ENCODE measurements at places on chromosomes 5 and 9.
A peak's percentile ranks its signal among the peaks of the same experiment; 100 is the strongest.

DNA sequence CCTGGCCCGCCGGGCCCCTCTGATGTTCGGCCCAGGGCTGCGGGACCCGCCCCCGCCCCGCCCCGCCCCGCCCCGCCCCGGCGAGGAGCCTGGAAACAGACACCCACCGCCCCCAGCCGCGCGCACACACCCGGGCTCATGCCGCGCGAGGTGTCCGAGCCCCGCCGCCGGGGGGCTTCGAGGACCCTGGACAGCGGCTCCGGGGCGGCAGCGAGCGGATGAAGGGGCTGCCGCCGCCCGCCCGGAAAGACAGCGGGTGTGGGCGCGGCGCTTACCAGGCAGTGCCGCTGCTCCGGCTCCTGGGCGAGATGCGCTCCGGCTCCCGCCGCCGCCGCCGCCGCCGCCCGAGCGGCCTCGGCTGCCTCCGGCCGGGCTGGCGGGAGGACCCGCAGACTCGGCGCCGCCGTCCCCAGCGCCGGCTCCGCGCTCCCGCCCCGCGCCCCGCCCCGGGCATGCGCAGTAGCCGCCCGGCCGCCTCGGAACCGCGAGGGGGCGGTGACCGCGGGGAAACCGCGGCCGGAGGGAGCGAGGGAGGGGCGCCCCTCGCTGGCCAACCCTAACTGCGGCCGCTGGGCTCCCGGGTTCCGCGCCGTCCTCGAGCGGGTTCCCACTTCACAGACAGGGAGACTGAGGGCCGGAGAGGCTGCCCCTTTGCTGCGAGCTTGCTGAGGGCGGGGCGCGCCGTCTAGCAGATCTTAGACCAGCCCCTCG is at the start of gene GPRIN1:
Gene GPRIN1 (minus strand): TSS at position 433 of the 711 bp plus-strand sequence. CDS start 10,322 bp downstream, outside the sequence.
- peak; percentile 35 for DNase-seq

- no peak for DNase-seq
Observed at GRCh38 chr5:113900141-113900540, 386.6 kb downstream of the YTHDC2 start.

GRCh38 chr5:133892306-133892705 is 76.1 kb downstream of the C5orf15 start:
- no peak for DNase-seq

GRCh38 chr9:117656002-117656401 is 48.2 kb upstream of the TLR4 start:
- no peak for DNase-seq

DNA sequence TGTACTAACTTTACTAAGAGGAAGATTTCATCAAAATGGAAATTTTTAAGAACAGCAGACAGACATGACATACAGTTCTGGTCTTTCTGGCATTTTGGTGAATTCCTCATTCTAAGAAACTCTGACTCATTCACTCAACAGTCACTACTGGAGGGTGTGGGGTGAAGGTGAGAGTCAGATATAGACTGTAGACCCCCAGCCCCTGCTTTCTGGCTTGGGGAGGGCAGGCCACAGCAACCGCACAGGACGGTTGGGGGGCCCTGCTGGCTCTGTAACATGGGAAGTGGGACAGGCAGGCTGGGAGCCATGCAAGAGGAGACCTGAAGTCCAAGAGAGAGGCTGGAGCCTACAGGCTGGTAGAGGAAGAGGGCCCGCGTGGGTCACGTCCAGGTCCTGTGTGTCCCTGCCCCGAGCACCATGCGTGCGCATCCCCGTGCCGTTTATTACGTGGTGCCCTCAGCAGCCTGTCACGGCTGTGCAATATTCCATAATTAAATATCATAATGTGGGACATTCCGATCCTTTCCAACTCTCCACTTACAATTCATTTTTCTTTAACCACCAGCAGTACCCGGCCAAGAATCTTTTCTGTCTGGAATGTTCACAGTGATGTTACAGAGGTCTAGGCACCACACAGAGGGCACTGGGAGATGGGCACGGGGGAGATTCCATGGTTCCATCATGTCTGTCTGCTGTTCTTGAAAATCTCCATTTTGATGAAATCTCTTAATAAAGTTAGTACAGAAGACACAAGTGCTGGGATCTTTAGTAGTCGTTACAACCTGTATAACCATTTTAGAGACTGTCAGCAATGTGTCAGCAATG is 75.5 kb downstream of the SEMA4D start:
- DNase-seq = no peak

GRCh38 chr5:134092875-134093274 is 21.6 kb upstream of the TCF7 start:
- DNase-seq = no peak

GRCh38 chr9:4622016-4622415 is 40.1 kb upstream of the PLPP6 start:
- DNase-seq = no peak

DNA sequence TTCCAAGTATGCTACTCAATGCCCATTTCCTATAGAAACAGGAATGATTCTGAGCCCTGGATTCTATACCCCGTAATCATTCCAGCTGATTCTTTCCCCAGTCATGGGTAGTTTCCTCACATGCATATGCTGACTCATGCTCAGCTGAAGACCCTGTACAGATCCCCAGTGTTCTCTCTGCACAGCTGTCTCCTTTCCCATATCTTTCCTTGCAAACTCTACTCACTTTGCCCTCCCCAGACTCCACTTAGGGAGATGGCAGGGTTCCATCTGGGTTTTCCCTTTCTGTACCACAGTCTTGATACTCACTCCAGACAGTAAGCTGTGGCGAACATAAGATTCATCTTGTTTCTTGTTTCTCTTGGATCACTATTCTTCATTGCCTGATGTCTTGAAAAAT is 357.6 kb downstream of the RAB3C start:
- DNase-seq = no peak

- no peak for DNase-seq
Observed at GRCh38 chr5:31846934-31847333, 208.0 kb downstream of the PDZD2 start.

DNA sequence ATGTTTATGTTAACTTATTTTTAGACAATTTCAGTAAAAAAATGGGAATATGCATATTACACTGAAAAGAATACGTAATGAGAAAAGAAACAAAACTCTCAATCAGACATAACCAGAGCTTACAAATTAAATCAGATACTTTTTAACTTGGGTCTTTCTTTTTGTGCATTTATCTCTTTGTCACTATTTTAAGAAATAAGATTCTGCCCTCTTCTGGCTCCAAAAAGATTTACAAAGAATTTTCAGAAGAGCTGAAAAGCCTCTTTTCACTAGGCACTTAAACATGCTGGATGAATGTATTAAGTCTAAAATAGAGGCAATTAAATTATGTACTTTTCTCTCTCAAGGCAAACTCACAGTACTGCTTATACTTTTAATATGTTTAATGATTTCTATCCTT is 55.5 kb downstream of the CEP120 start:
- DNase-seq = no peak

DNA sequence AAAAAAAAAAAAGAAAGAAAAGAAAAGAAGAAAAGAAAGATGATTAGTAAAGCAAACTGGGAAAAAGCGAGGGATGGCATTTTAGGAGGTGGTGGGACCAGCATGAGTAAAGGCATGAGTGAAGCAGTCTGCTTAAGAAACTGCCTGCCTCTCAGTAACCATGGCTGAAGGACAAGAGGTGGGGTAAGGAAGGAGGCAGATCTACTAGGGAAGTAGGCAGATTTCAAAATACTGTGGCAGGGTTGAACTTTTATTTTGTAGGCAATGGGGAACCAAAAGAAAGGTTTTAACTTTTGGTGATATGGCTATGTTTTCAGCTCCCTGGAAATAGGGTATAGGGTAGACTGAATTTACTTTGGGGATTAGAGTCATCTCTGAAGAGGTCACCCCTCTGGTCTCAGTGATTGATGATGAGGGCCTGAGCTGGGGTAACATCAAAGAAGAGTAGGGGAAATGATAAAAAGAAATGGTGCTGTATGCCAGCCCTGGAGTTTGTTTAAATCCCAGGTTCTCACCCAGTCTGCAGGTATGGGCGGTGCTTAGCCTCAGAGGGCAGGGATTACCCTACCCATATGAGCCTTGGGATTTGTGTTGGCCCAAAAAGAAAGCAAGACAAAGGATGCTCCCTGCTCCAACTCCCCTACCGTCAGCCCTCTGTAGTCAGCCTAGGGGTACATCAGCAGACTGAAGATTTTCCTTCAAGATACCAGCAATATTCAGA is 316.2 kb downstream of the CWC27 start:
- DNase-seq = no peak

DNA sequence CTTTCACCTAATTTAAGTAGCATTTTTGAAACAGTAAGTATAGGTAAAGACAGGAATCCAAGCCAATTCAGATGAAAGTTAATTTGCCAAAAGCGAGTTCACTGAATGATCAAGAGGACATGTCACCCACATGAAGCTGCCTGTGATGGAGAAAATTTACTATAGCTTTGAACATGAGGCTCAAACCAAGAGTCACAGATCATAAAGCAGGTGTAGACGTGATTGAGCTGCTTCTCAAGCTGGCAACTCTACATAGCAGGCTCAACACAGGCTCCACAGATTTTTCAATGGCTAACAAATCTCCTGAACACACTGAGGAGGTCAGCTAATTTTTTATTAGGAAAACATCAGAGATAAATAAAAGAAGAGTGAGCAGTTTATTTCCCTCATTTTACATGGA is 173.7 kb downstream of the FAM114A2 start:
- no peak for DNase-seq

- DNase-seq = no peak
Observed at GRCh38 chr5:87877023-87877422, 391.6 kb downstream of the TMEM161B start.

GRCh38 chr9:84216151-84216550 is 124.4 kb downstream of the SLC28A3 start:
- DNase-seq = no peak

GRCh38 chr9:97854696-97855485 is 1.9 kb downstream of the FOXE1 start:
- no peak for DNase-seq

GRCh38 chr5:165325221-165325620 is 1819.8 kb downstream of the MAT2B start:
- DNase-seq = no peak

- no peak for DNase-seq
Observed at GRCh38 chr9:88809355-88810161, 181.7 kb upstream of the S1PR3 start.

- DNase-seq = no peak
Observed at GRCh38 chr9:24333629-24334028, 212.1 kb downstream of the IZUMO3 start.

DNA sequence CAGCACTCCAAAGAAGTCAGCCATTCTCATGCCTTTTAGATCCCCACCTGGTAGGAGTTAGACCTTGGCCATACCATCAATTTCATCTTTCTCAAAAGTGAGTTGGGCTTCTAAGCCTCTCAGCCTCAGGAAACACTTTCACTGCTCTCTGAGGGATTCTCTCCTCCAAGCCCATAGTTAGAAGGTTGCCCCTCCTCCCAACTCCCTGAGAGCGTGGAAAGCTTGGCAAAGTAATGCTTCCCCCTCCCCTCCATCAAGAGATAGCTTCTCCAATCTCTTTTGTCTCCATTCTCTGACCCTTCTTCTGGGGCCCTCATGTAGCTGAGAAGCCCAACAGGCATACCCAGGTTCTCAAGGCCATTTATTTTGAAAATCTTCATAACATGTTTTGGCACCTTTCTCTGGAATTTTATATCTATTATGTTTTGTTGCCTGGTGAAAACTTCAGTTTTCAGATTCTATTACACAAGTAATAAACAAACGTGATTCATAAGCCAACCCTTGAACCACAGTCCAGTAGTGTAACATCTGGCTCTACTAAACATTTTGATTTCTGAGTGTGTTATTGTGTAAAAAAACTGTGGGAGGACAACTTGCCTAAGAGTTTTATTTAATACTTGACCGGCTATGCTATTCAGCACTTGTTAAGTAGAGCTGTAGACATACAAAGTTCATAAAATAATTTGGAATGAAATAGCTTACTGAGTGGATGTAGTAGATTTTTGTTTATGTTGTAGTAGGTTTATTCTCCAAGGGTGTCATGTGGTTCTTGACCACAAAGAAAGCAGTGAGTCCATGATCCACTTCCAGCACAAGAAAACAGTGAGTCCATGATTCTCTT is 17.1 kb downstream of the LVRN start:
- no peak for DNase-seq

GRCh38 chr5:174675916-174676315 is 48.5 kb upstream of the MSX2 start:
- DNase-seq = no peak

DNA sequence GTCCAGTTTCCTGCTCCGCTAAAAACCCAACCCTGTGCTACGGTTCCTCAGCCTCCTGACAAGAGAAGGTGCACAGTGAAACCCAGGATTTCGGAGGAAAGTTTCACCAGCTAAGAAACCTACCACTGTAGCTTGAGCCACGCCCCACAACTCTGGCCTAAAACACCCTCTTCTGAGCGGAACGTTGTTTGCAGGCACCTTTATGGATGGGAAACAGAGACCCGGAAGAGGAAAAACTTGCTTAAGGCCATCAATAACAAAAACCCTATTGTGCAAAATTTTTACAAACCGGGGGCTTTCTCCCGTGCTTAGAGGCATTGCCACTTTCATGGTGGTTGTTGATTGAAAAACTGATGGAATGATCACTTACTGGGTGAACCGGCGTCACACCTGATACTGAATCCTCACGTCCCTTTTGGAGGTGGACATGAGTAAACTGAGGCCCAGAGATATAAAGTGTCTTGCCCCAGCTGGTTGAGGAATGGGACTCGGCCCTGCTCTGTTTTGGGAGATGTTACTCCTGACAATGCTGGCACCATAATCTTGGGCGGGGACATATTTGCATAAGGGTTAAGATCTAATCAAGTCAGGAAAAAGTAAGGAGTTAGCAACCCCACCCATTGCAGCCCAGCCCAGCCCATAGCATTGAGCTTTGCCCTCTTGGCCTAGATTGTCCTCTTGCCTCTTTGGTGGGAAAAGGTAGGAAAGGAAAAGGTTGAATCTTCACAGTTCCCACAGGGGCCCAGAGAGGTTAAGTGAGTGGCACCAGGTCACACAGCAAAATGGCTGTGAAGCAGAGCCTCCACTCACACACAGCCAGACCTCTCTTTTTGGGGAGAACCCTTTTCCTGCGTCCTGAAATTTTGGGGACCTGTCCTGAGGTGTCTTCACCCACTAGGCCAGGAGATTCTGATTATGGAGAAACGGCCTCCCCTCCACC is 23.2 kb upstream of the PTGS1 start:
- no peak for DNase-seq

- no peak for DNase-seq
Observed at GRCh38 chr9:4463824-4464223, 26.4 kb upstream of the SLC1A1 start.

GRCh38 chr5:2014058-2014610 is 131.4 kb upstream of the IRX4 start:
- no peak for DNase-seq

DNA sequence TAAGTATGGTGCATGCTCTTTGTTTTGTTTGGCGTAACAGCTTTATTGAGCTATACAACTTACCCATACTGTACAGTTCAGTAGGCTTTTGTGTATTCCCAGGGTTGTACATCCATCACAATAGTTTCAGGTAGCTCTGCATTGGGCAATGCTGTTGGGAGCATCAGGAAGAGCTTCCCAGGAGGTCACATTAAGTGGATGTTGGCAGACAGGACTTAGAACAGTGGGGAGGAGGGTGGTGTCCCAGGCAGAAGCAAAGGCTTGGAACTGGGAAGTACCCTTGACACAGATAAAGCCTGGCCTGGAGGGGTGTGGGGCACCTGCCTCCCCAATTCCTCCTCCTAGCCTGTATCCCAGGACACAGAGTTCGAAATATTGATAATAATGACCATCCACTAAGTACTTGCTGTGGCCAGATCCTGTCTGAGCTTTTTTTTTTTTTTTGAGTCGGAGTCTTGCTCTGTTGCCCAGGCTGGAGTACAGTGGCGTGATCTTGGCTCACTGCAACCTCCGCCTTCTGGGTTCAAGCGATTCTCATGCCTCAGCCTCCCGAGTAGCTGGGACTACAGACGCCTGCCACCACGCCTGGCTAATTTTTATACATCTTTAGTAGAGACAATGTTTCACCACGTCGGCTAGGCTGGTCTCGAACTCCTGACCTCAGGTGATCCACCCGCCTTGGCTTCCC is 1.3 kb downstream of the BBLN start:
- DNase-seq = no peak

Data from CD8-positive, alpha-beta memory T cell (primary cell).